ENCODE measurements at places on chromosomes 4 and X.

DNA sequence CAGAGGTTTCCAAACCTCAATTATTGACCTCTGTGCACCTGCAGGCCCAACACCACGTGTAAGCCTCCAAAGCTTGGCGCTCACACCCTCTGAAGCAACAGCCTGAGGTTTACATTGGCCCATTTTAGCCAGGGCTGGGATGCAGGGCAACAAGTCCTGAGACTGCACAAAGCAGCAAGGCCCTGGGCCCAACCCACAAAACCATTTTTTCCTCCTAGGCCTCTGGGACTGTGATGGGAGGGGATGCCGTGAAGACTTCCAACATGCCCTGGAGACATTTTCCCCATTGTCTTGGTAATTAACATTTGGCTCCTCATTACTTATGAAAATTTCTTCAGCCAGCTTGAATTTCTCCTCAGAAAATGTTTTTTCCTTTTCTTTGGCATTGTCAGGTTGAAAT, 54.9 kb upstream of the CNKSR2 start:
- DNase-seq, result no peak

- no peak for DNase-seq
Measured at GRCh38 chr4:26067035-26067434, 153.0 kb downstream of the SMIM20 start.

GRCh38 chr4:33649015-33649414, 2595.3 kb downstream of the ARAP2 start:
- DNase-seq, result no peak

- no peak for DNase-seq
Measured at GRCh38 chr4:96056346-96056934, 216.5 kb downstream of the PDHA2 start.

GRCh38 chr4:184568770-184569169, 80.5 kb downstream of the CASP3 start:
- no peak for DNase-seq

DNA sequence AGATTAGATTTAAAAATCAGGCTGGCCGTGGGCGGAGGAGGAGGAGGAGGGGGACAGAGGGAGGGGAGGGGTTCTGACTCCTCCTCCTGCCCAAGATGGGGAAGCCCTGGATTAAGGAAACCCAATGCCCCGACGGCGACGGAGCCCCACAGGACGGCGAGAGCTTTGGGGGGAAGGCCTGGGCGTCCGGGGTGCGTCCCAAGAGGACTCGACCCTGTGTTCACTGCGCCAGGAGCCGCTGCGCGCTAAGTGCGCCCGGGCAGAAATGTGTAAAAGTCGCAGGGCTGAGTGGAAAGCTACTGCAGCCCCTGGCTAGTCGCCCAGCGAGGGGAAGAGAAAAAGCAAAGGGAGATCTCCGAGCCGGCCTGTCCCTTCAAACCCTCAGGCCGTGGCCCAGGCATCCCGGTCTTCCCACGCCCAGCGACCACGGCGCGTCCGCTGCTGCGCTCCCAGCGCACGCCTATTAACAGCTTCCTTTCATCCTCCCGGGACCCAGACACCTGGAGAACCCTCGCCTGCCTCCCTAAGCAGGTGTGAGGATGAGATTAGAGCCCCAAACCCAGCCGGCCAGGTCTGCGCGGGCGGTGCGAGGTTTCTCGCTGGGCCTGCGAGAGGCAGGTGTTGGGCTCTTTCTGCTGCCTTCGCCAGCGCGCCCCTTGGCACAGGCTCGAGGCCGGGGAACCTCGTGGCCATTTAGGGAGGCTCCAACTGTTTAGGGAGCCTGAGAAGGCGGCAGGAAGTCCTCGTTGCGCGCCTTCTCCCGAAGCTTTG, 1.4 kb upstream of the RPS6KA3 start:
- no peak for DNase-seq

- DNase-seq, result no peak
Measured at GRCh38 chrX:21711129-21711847, 46.6 kb downstream of the SMPX start.

DNA sequence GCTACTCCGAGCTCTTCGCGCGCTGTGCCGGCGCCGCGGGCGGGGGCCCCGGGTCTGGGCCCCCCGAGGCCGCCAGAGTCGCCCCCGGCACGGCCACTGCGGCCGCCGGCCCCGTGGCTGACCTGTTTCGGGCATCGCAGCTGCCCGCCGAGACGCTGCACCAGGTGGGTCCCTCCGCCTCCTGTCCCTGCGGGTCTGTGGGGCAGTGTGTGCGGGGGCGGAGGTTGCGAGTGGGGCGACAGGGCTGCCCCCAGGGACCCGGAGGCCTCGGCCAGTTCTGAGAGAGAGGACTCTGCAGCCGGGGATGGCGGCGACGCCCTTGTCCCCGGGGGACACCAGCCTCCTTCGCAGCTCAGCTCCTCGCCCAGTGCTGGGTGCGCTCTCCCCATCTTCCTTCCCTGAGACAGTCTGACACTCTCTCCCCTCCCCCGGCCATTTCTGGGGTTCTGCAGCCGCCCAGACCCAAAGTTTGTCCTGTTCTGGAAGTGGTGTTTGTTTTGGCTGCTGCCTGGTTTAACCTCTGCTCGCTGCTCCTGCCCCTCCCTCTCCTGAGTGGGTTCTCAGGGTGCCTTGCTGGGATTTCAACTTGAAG, 609 bp downstream of the REPS2 start:
- DNase-seq, result no peak

GRCh38 chr4:113077575-113077974, 28.1 kb downstream of the ANK2 start:
- DNase-seq, result no peak

GRCh38 chr4:159002950-159003349, 99.9 kb upstream of the RAPGEF2 start:
- no peak for DNase-seq

GRCh38 chrX:105823092-105823455, 735 bp downstream of the NRK start:
- DNase-seq, result no peak

DNA sequence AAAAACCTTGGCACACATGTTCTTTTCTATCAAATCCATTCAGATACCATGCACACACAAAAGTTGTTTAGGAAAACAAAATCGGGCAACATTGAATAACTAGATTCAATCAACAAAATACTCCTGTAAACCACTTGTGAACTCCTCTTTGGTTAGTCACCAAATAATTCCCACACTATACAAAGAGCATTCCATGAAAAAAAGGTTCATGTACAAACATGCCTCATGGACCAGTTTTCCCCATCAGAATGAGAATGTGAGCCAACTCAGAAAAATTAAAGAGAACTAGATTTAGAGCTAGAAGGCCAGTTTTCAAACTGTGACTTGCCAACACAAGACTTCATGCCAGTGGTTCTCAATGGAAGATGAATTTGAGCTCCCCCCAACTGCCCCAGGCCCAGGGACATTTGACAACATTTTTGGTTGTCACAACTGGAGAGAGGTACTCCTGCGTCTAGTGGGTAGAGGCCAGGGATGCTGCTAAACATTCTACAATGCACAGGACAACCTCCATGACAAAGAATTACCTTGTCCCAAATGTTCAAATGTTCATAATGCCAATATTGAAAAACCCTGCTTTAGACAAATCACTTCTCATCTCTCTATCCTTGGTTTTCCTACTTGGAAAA, 55.4 kb downstream of the GPC3 start:
- DNase-seq, result no peak

- DNase-seq, result no peak
Measured at GRCh38 chr4:92104506-92104905, 199.3 kb upstream of the GRID2 start.

GRCh38 chrX:7027071-7027470, 120.4 kb upstream of the STS start:
- no peak for DNase-seq

DNA sequence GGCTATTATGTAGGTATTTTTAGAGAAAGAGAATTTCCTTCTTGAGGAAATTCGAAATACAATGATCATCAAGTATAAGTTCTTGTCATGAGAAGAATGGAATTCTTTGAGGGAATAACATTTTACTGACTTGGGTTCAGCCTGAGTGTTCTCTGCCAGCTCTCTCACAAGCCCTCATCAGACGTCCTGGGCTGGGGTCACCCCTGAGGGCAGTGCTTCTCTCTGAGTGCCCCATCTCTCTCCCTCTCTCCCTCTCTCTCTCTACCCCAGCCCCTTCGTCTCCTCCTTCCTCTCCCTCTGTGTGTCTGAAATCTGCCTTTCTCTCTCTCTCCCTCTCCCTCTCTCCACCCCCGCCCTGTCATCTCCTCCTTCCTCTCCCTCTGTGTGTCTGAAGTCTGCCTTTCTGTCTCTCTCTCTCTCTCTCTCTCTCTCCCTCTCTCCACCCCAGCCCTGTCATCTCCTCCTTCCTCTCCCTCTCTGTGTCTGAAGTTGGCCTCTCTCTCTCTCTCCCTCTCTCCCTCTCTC, 241.7 kb upstream of the PSAPL1 start:
- DNase-seq, result no peak

DNA sequence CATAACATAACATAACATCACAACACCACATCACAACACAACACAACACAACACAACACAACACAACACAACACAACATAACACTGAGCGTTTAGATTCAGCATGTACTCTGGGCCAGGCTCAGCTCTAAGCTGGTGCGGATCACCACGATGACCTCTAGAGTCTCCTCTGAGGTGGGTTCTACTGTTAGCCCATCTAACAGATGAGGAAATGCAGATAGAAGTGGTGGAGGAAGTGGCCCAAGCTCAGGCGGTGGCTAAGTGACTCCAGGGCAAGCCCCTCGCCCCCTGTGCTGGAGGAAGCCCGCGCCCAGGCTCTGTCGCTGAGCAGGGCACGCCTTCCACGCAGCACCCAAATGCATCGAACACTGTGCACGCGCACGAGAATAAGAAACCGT, 45.3 kb upstream of the CDKN2AIP start:
- DNase-seq, result peak; percentile 9

DNA sequence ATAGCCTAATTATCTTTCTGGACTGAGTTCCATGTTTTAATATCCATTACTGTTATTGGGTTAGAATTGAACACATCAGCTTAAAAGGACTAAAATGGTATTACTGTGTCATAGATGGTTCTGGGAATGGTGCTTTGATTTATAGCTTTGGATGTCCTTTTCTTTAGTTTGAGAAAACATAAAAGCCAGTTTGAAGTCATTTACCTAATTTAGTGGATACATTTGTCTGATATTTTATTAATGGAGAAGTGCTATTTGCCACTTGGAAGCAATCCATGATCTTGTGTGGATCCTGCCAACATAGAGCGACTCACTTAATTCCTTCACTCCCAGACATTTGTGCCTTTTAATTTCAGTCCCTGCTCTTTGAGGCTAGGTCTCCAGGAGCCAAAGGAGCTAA, 212.4 kb upstream of the PACRGL start:
- no peak for DNase-seq

DNA sequence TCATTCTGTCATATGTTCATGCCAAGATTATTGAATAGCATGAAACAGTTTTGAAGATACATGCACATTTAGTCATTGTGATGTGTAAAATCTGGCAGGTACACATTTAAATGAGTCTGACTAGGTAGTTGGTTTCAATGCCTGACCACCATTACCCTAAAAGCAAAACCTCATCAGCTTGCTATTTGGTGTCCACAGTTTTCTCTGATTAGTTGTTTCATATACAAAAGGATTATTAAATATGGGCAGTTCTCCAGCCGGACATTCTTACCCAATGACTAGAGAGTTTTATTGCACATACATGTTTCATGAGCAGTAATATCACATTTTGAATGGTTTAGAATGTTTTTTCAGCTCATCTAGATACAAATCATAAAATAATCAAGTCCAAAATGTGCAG, 23.7 kb downstream of the DCHS2 start:
- DNase-seq, result no peak

- no peak for DNase-seq
Measured at GRCh38 chr4:183011213-183011907, 87.7 kb upstream of the WWC2 start.

GRCh38 chr4:133484287-133484686, 335.2 kb downstream of the PCDH10 start:
- DNase-seq, result no peak

DNA sequence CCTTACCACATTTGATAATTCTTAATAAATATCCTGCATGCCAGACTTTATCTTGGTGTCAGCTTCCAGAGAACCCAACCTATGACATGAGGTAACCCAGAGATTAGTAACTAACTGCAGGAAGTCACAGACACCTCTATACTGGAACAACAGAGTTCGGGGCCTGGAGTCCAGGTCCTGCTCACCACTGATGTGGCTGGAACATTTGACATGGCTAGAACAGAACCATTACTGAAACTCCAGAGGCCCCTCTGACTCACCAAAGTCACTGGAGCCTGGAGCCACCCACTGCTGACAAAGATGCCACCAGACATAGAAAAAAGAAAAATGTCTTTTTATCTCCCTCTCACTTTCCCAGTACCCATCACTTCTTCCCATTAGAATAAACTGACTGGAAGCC, 403.7 kb downstream of the MID1IP1 start:
- no peak for DNase-seq

DNA sequence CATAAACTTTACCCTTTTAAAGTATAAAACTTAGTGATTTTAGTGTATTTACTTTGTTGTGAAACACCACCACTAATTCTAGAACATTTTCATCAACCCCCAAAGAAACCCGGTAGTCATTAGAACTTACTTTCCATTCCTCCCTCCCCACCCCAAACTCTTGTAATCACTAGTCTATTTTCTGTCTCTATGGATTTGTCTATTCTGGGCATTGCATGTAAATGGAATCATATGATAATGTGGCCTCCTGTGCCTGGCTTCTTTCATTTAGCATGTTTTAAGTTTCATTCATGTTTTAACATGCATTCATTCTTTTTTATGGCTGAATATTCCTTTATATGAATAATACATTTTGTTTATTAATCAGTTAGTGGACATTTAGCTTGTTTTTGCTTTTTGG, 27.8 kb downstream of the BMP2K start:
- DNase-seq, result no peak

DNA sequence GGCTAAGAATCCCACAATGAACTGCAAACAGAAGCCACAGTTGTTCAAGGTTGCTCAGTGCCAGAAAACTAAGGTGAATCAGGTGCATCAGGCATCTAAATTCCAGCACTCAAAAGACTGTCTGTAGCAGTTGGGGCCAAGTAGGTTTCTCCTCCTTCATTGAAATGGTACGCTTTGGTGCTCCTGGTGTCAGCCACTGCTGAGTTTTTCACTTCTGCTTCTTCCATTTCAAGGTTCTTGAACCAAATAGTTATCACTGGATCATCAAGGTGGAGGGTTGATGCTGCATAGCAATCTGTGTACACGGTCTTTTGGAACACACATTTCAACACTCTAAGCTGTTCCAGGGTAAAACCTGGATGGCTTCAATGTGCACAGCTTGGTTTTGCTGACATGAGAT, 74.4 kb downstream of the TMA16 start:
- no peak for DNase-seq

- no peak for DNase-seq
Measured at GRCh38 chrX:46627062-46627461, 53.5 kb downstream of the CHST7 start.

GRCh38 chrX:38287674-38288073, 39.6 kb downstream of the RPGR start:
- no peak for DNase-seq

- no peak for DNase-seq
Measured at GRCh38 chr4:138408758-138409157, 166.6 kb upstream of the SLC7A11 start.

DNA sequence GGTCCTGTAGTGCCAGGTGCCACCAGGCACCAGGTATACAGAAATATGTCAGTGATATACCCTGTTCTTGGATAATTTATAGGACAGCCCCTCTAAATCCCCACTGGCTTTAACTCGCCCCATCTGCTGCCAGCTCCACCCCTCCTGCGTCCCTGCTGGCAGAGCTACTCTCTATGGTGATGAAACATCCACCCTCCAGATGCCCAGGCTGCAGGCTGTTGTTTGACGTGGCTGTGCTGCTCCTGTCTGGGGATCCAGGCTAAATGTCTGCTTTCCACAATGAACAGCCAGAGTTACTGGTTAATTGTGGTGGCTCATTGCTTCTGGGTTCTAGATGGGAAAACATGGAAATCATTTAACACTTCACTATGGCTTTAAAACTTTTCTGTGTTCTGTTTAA, 12.9 kb downstream of the NHSL2 start:
- no peak for DNase-seq
